8988T (cell line): ENCODE measurements at places on chromosomes 12 and 14.

GRCh38 chr12:33676866-33677265, 237.2 kb upstream of the SYT10 start:
- no peak for DNase-seq

DNA sequence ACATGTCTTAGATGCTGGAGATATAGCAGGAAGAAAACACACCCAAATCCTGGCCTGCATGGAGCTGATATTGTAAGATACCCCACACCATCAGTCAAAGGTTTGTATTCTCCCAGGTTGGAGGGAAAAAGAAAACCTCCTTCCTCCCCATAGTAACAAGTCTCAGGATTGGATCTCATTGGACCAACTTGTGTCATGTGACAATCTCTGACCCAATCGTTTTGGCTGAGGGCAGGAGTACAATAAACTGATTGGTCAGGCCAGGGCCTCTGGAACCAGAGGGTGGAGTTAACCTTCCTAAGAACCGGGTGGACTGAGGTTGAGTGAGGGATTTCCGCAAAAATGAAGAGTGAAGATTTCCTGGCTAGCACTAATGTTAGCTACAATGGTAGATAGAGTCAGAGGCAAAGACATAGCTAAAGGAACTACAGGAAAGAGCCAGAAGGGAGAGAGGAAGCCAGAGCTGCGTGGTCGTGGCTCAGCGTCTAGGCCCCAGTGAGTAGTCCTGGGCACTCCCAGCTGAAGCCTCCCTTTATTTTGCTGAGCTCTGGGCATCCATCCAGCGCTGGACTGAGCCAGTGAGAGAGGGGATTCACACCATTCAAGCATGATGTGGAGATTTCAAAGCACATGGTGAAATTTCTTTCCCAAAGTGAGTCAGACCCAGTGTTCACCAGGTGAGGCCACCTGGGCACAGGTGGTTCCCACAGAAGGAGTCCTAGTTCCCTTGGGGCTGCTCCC, 219.9 kb downstream of the AACS start:
- no peak for DNase-seq

DNA sequence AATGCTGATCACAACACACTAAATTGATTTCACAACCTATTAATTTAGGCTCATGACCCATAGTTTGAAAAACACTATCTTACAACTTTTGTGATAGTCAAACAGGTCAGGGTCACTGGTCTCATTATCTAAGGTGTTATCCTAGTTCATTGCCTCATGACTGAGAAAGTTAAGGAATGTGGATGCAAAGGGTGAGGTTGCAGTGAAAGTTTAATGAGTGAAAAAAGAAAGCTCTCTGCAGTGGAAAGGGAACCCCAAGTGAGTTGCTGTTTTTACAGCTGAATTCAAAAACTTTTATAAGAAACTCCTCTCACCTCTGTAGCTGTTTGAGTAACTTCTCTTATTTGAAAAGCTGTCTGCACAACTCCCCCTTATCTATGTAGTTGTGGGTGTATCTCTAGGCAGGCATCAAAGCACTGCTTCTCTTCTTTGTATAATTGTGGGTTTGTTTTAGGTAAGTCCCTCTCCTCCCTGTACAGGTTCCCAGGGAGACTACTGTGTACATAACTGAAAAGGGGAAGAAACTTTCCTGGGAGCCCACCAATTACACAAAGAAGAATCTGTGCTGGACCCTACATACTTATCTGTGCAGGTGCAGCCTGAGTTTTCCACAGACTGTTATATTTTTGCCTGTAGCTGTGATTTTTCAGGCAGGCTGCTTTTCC, 18.9 kb downstream of the DNAL1 start:
- no peak for DNase-seq

DNA sequence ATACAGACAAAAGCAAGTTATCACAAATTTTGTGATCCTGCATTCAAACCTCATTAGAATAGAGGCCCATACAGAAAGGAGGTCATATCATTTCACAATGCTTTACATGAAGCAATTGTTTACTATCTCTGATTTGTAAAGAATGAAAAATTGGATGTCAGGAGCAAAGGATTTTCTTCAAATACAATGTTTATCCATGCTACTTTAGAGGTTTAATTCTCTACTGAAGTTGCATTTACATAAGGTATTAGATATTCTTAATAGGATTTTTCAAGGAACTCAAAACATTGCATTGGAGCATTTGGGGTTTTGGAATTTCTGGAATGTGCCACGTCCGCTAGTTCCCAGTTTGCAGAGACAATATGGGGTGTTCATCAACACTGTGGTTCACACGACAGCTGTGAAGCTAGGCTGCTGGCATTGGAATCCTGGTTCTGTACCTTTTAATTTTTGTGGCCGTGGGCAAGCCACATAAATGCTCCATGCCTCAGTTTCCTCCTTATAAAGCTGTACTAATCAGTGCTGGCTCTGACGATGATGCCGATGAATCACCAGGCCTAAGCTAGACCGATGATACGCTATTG, 174.8 kb downstream of the APAF1 start:
- no peak for DNase-seq

- no peak for DNase-seq
Measured at GRCh38 chr12:78797196-78797931, 67.2 kb upstream of the SYT1 start.

DNA sequence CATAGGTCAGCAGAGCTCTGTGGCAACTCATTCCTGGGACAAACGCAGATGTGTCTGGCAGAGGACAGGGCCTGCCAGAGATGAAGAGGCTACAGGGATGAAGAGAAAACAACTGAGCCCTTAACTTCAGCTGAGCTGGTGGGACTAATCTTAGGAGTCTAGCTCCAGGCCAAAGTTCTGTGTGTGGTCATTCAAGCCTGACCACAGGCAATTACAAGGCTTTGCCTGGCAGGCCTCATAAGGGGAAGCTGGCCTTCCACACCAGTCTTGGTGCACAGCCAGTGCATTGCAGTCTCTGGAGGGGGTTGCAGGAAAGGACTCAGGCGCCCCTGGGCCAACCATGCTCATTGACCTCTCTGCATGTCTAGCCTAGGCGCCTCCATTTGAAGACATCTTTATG, 127.6 kb upstream of the DAAM1 start:
- no peak for DNase-seq

- no peak for DNase-seq
Measured at GRCh38 chr12:46024099-46024498, 33.7 kb upstream of the SCAF11 start.

GRCh38 chr14:75153295-75153694, 23.1 kb downstream of the TMED10 start:
- DNase-seq, result no peak

GRCh38 chr14:92519246-92520101, 5.9 kb downstream of the RIN3 start:
- DNase-seq, result no peak
